ENCODE measurements at places on chromosomes 6 and 20.

DNA sequence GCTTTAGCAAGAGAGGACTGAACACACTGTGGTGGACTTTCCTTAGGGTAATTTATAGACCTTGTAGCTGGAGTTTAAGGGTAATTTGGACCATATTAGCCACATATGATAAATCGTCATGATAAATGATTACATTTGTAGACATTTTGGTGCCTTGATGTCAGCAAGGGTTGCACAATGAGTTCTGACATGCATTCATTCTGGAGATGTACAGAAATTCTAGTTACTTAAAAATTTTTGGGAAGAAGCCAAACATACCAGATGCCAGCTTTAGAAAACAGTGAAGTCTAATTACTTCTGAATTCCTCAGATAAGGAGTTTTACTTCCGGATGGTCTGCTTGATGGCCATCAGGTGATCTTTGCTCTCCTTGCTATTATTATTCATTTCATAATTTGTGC, 653.1 kb downstream of the TBC1D32 start:
- DNase-seq = no peak

GRCh38 chr6:28380381-28380780, 19.2 kb downstream of the ZSCAN12 start:
- DNase-seq = no peak

- DNase-seq = no peak
These were observed 100.3 kb downstream of the REV3L start for GRCh38 chr6:111382476-111383294.

DNA sequence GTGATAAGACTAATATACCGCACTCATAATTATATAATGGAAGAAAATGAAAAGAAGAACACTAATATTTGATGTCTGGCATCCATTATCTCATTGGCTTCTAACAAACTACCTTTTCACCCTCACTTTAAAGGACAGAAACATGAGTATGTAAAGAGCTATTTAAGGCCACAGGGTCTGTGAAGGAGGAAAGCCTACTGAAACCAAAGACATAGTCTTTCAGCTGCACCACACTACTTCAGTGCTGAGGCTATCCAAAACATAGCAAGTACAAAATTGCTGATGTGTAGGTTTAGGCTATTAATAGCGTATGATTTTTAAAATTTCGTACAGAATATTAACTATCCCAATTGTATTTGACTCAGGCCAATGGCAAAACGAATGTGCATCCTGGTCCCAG, 38.2 kb upstream of the SLC2A12 start:
- no peak for DNase-seq

DNA sequence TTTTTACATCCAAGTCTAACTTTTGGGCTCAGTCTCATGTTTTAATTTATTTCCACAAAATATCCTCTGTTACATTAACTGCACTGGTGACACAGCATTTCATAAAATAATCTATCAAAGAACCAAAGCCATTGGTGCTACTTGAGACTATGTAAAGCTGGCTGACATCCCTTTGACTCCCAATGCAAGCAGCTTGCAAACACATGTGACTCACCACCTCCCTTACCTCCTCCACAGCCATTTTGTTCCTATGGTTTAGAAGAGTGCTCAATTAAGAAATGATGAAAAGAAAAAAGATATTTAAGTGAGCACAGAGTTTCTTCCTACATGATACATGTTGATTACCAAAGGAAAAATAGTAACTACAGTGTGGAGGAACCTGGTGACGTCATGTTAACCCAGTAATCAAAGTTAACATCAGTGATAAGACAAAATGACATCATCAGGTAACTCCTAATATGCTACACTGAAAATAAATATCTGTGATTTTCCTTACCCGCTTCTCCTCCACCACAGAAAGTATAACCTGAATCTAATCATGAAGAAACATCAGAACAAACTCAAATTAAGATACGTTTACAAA, 53.3 kb upstream of the LGSN start:
- DNase-seq = no peak

- DNase-seq = peak; percentile 74
These were observed 9.4 kb downstream of the CDK5RAP1 start for GRCh38 chr20:33391722-33392415.

GRCh38 chr6:11653028-11653583, 115.6 kb downstream of the TMEM170B start:
- peak; percentile 22 for DNase-seq

DNA sequence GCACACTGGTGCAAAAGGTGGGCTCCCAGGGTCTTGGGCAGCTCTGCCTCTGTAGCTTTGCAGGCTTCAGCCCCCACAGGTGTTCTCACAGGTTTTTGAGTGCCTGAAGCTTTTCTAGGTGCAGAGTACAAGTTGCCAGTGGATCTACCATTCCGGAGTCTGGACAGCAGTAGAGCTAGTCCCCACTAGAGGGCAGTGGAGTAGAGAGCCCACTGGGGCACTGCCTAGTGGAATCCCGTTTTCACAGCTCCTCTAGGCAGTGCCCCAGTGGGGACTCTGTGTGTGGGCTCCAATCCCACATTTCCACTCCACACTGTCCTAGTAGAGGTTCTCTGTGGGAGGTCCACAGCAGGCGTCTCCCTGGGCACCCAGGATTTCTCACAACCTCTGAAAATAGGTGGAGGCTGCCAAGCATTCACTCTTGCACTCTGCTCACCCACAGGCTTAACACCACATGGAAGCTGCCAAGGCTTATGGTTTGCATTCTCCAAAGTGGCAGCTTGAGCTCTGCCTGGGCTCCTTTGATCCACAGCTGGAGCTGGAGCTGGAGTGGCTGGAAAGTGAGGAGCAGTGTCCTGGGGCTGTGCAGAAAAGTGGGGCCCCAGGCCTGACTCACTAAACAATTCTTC, 86.3 kb upstream of the PROKR2 start:
- no peak for DNase-seq

DNA sequence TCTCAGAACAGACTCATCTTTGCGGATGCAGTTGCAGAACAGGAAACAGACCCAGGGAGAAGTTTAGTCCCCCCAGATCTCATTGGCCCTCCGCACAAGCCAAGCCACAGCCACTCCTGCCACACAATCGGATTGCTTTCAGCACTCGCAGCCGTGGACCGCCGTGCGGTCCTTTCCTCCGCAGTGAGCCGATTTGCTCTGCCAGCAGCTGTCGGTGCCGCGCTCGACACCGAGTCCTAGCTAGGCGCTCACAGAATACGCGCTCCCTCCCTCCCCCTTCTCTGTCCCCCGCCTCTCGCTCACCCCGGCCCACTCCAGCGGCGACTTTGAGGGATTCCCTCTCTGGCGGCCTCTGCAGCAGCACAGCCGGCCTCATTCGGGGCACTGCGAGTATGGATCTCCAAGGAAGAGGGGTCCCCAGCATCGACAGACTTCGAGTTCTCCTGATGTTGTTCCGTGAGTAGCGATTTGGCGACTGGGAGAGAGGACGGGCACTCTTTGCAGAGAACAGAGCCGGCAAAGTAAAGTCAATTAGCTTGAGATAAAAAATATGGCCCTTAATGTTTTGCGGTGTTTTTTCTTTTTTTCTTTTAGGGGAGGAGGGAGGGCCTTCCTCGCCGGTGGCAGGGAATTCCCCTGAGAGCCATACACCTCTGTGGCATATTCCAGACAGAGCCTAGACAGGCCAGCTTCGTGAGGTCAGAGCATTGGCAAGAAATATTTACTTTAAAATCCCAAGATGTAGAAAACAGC, at the start of gene LAMP5:
Gene LAMP5, plus strand, starts transcription at position 130 of the 753 bp plus-strand sequence. Its CDS starts 263 bp downstream, at position 393.
- DNase-seq = no peak

- DNase-seq = no peak
These were observed 503.9 kb upstream of the EYS start for GRCh38 chr6:66210964-66211363.

DNA sequence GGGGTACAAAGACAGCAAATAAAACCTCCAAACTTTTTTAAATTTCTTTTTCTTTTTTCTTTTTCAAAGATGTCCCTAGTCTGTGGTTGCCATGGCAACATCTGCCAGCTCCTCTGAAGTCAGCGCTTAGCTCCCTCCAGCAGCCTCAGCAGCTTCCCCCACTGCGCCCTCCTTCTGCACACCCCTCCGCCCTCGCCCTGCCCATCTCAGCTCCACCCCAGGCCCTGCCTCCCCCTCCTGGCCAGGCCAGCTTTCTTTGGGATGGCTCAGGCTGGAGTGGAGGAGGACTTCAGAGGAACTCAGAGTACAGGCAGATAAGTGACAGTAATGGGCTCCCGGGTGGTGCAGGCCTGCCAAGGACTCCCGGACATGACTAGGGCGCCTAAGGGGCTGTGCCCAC, 104.6 kb downstream of the LRFN2 start:
- no peak for DNase-seq

- DNase-seq = peak; percentile 16
These were observed 38.4 kb downstream of the ALDH8A1 start for GRCh38 chr6:134911547-134911946.

DNA sequence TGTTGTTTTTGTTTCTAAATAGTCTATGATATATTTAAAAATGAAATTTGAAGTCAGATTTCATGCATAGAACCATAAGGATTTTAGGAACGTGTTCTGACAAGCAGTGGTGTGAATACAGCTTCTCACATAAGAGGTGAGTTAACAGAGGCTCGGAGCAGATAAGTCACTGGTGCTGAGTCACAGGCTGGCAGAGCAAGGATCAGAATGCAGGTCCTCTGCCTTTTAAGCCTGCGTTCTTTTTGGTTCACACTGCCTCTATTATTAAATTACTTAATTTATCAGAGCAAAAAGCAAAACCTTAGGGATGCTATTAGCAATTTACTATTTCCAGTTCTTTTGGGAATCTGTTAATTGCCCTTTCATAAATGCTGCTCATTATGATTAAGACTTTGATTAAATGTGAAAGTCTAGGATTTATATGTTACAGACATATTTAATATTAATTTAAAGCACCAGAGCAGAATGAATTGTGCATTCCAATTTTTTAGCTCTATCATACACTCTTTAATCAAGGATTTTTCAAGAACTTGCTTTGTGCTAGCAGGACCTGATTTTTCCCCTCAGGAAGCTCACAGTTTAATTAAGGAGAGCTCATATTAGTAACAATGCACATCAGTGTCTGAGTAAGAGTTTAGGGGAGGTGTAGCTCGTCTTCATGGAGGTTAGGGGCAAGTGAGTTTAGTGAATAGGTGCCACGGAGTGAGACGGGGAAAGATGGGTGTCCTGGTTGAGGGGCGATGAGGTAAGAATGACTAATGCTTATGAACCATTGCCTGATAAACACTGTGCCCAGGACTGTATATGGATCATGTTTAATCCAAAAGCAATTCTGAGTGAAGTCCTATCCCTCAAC, 212.7 kb upstream of the AGPAT4 start:
- no peak for DNase-seq
